CD14-positive monocyte (primary cell): ENCODE measurements at places on chromosomes 3 and 15.

GRCh38 chr15:38745626-38746025 is 181.0 kb upstream of the RASGRP1 start:
- no peak for DNase-seq

- DNase-seq = no peak
Measured at GRCh38 chr15:71699977-71700376, 110.4 kb upstream of the NR2E3 start.

- no peak for DNase-seq
Measured at GRCh38 chr3:217099-217813, 20.7 kb downstream of the CHL1 start.

- DNase-seq = no peak
Measured at GRCh38 chr3:172100482-172100881, 61.1 kb downstream of the FNDC3B start.

DNA sequence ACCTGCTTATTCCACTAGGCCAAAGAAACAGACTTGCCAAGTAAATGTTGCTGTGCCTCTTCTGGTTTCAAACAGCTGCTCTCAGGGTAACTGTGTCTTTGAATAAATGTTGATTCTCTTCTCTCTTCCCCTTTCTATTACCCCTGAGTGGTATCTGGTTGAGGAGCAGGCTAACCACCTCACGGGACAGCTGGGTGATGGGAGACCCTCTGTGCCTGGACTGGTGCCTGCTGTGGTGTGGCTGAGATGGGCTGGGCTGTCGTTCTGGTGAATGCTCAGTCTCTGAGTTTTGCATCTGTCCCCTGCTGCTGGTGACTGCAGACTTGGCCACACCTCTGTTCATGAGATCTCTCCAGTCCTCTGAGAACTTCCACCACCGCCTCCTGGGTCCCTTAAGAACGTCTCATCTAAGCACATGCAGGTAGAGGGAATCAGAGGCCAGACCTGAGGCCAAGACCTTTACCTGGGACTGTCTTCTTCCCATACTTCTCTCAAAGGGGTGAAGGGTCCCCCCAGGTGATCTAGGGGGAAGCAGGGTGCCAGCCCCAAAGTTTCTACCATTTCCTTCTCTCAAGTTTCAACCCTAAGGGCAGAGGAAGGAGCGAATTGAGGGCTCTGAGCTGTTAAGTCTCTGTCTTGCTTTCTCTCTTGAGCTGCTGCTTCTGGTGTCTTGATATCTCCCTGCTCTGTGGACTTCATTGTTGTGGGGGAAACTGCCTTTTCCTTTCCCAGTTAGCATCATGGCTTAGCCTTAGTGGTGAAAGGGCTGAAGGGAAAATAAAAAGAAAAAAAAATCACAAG is 252.9 kb downstream of the EBLN2 start:
- DNase-seq = no peak

DNA sequence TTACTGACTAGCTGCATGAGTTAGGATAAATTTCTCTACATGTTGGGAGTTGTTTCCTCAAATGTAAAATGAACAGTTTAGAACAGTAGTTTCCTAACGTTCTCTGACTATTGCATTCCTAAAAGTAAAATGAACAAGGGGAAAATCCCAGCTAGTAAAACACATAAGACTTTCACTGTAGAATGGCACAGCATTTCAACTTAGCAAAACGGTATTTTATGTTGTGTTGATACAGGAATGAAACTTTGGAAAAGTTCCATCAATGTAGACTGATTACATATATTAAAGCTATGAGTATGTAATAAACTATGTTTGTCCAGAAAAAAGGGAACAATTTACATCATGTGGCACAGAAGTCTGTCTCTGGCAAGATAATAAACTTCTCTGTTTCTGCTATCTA is 297.4 kb upstream of the EPHA3 start:
- no peak for DNase-seq

GRCh38 chr3:186414735-186415419 is 52.8 kb upstream of the DGKG start:
- DNase-seq = no peak

DNA sequence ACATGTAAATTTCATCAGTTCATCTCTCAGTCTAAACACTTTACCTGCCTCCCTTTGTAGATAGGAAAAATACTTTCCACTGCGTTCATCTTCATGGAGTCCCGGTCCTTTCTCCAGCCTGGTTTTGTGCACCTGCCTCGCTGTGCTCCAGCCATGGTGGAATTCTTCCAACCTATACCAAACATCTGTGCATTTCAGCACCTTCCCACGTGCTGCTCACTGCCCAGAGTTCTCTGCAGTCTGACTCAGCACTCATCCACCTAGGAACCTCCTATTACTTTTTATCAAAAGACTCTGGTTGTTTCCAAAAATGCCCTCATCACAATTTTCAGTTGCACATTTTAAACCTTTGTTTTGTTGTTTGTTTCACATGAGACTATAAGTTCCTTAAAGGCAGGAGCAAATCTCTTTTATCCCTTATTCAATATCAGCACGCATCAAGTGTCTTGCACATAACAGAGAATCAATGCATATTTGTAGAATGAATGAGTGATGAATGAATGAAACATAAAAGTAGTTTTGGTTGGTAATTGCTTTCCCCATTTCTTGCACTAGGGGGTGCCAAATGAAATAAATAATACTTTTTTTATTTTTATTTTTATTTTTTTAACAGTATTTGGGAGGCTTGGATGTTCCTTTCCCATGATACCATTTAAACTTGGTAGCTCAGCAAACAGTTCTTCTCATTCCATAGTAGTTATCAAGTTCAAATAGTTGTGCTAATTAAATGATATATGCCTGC is 30.2 kb upstream of the ADAMTS9 start:
- DNase-seq = no peak

- DNase-seq = no peak
Measured at GRCh38 chr3:126961191-126961790, 21.6 kb upstream of the PLXNA1 start.

DNA sequence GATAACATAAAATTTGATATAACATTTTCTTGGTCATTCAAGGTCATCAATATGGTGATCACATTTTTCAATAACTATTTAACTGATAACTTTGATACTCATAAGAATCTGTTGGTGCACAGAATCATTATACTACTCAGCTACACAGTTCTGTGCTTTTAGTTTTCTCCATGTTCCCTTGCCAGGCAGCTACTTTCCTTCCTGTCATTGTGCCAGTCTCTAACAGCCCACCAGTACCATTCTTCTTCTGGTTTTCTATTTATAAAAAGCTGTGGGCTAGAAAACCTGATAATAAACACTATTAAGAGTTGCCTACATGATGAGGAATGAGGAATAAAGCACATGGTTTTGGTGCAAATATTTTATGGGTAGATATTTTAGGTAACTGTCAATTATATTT is 77.6 kb downstream of the C3orf80 start:
- no peak for DNase-seq

- no peak for DNase-seq
Measured at GRCh38 chr3:69665026-69665737, 74.1 kb upstream of the MITF start.
